ENCODE measurements at places on chromosomes 7 and 10.
A peak's percentile ranks its signal among the peaks of the same experiment; 100 is the strongest.

DNA sequence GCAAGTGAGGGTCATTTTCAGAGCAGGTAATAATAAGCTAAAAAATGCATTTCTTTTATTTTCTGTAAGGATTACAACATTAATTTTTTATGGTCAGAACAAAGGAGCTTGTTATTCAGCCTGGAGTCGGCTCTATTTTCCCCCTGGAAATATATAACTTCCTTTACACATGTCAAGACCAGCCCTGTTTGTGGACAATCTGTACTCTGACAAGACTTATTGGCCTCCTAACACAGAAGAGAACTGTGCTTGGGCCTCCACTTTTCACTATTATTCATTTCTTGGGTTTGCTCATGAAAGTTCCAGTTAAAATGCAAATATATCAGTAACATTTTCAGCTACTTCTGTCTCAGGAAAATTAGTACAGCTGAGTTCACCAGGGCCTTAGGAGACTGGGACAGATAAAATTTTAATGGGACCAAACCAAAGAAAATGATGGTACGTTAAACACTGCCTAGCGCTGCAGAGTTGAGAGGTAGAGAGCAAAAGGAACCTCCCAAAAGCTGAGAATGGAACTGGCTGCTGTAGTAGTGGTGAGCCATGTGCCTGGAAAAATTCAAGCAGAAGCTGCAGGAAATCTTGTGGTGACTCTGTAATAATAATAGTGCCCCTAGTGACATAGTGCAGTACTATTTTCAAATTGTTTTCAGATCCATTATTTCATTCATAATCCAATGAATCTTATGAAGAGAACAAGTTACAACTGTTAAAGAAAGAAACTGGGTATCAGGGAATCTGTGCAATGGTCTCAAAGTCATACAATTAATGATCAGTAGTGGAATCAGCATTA is 227.2 kb upstream of the KIAA1217 start:
- no peak for DNase-seq

DNA sequence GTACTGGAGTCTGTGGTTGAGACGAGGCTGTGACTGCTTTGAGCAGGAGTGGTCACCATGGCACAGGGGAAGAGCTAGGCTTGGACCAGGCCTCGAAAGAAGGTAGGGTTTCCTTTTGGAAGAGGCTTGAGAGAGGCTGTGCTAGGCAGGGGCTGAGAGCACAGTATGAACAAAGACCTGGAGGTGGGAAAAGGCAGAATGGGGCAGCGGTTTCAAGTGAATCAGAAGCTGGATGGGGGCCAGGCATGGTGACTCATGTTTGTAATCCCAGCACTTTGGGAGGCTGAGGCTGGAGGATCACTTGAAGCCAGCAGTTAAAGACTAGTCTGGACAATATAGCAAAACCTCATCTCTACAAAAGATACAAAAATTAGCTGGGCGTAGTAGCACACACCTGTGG is 65.9 kb downstream of the CLIP2 start:
- DNase-seq = no peak

DNA sequence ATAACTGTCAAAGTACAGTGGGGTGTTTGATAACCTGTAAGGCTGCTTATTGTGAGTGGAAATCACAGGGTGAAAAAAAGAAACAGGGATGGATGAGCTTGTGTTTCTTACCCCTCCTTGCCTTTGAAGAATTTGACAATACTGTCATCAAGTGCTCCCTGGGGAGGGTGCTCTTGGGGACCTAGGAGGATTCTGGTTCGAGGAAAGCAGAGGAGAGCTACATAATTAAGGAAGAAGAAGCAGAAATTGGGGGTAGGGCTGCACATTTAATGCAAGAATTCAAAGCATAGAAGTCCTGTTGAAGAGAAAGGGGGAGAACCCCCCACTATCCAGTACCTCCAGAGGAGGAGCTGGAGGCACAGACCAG is 208.1 kb upstream of the PHYHIPL start:
- no peak for DNase-seq

GRCh38 chr10:97378933-97379921 is 21.9 kb downstream of the RRP12 start:
- DNase-seq = no peak

DNA sequence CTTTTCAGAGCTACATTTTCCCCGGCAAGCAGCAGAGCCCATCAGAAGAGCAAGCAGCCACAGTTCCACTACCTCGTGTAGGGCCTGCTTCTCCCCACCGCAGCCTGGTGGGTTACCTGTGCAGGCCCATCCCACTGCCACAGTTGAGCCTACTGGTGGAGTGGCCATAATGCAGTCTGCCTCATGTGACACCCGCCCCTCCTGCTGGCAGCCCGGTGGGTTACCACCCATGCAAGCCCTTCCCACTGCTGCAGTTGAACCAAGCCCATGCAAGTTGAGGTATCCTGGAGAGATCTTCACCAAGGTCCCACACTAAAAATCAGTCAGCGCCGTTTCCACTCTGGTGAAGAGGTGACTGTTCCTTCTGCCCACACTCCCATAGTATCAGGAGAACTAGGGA is 32.1 kb upstream of the CNNM1 start:
- DNase-seq = no peak

DNA sequence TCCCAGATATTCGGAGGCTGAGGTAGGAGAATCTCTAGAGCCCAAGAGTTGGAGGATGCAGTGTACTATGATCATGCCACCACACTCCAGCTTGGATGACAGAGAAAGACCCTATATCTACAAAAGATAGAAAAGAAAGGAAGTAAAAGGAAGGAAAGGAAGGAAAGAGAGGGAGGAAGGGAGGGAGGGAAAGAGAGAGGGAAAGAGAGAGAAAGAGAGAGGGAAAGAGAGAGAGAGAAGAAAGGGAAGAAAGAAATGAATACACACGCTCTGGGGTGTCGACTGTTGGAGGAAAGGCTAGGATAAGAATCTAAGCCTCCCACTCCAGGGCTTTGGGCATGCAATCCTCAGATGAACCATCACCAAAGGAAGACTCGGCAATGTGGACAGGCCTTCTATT is 69.9 kb downstream of the PARD3 start:
- no peak for DNase-seq

DNA sequence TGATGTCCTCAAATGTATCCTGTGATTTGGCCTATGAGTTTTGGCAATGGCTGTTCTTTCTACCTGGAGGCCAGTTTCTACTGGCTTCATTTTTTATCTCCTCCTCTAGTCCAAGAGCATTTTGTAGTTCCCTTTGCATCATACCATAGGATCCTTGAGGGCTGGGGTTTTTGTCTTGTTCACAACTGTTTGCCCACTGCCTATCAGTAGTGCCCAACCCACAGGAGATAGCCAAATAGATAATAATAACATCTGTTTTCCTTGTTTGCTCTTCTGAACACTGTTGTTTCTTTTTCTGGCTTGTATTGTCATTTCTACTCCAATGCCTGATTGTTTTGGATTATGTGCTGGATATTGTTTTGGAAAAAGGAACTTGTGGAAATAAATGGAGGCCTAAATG is 3.4 kb downstream of the CDK1 start:
- no peak for DNase-seq

- DNase-seq = no peak
Observed at GRCh38 chr7:132646052-132646451, 69.8 kb upstream of the PLXNA4 start.

GRCh38 chr10:123567984-123568739 is 98.0 kb upstream of the GPR26 start:
- no peak for DNase-seq

- DNase-seq = no peak
Observed at GRCh38 chr10:16811765-16812164, 5.5 kb downstream of the RSU1 start.

DNA sequence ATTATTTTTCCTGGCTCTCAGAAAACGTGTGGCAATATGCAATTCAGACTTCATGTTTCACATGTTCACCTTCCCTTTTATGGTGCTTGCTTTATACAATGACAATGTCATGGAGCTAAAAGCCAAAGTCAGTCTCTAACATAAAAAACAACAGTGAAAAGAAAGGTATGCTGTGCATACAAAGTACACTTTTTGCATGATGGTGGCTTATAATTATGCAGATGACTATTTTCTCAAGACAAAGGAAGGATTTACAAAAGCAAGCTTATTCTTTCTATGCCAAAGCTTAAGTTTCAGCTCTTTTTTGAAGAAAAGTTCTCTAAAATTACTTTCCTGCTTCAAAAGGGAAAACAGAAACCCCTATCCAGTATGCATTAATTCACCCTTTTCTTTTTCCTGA is 15.6 kb downstream of the ERCC6 start:
- DNase-seq = no peak

- DNase-seq = no peak
Observed at GRCh38 chr7:2526659-2527504, 7.3 kb downstream of the LFNG start.

GRCh38 chr10:3136763-3137611 is 35.6 kb downstream of the PITRM1 start:
- DNase-seq = no peak

DNA sequence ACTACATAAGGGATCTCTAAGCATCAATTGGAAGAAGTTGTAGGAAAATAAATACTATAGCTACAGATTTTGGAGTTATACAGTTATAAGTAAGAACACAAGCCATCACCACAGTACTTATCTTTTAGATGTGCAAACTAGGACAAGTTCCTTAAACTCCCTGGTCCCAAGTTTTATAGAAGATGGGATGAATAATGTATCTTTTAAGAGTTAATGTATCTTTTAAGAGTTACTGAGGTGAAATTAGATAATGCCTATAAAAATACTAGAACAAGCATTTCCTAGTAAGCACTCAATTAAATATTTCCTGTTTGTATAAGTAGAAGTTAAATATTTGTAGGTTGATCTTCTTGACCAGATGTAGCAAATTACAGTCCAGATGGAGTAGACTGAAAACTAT is 56.8 kb downstream of the SEMA3A start:
- DNase-seq = no peak

DNA sequence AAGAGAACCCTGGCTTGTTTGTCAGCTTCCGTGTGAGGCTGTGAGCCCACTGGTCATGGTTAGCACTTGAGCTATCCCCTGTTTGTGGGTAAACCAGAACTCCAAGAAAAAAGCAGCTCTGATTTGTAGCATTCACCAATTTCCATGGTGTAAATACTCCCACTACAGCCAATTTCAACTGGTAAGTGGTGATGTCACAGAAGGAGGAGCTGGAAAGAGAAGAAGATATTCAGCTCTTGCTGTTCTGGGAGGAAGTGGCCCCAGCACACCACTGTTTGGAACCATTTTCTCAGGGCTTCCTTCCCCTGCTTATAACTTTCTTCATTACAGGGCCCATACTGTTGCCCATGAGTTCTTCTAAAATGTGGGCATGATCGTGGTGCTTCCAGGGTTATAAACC is 500.1 kb upstream of the ZMIZ1 start:
- DNase-seq = no peak

GRCh38 chr7:36316319-36316718 is 73.3 kb upstream of the ANLN start:
- no peak for DNase-seq

GRCh38 chr10:43056568-43057011 is 20.3 kb upstream of the RET start:
- no peak for DNase-seq

- no peak for DNase-seq
Observed at GRCh38 chr10:119101366-119102098, 2.4 kb upstream of the DENND10 start.

GRCh38 chr7:191981-192649 is at the start of gene FAM20C:
Gene FAM20C, plus strand, starts transcription at chr7:192571. Its CDS starts 629 bp downstream, at chr7:193200.
- peak; percentile 5 for DNase-seq

DNA sequence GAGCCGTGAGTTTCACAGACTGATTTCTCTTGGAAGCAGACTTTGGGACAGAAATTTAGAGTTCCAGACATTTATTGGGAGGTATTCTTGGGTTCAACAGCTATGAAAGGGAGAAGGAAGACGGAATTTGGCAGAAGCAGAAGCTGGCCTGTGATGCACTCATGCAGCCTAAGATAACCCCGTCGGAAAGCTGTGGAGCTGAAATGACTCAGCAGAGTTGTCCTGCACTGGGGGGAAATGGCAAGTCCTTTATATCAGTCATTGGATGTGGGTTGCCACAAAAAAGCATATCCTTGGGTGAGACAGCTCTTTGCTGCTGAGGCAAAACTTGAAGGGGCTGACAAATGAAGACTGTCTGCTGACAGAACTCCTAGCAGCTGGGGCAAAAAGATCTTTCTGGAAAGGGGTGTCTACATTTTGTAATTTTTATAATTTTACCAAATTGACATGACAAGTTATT is 11.5 kb upstream of the MICU1 start:
- DNase-seq = no peak

- no peak for DNase-seq
Observed at GRCh38 chr10:94210440-94211168, 152.1 kb downstream of the NOC3L start.

DNA sequence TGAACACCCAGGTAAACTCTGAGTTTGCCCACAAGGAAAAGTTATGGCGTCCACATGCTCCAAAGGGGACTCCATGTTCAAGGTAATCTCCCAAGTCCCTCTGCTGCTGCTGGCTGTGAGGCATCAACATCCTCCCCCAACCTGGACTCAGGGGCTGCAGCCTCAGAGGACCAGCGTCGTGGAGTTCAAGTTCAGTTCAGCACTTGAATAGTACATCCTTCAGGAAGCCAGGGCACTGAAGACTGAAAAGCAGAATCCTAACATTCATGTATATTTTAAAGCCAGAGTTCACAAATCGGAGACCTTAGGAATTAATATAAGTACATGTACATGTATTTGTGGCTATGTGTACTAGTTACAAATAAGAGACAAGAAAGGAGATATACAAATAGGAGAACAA is 90.4 kb downstream of the PTPRE start:
- no peak for DNase-seq

- DNase-seq = no peak
Observed at GRCh38 chr7:147196481-147196880, 1079.9 kb downstream of the CNTNAP2 start.

GRCh38 chr7:152862856-152863255 is 103.3 kb downstream of the ACTR3B start:
- DNase-seq = no peak

- DNase-seq = no peak
Observed at GRCh38 chr10:20760460-20760859, 136.7 kb downstream of the NEBL start.

DNA sequence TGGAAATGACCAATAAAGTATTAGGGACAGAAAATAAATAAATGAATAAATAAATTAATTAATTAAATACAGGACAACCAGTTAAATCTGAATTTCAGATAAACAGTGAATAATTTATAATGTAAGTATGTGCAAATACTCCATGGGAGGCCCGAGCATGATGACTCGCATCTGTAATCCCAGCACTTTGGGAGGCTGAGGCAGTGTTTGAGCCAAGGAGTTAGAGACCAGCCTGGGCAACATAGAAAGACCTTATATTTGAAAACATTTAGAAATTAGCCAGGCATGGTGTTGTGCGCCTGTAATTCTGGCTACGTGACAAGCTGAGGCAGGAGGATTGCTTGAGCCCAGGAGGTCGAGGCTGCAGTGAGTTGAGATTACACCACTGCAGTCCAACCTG is 123.7 kb downstream of the CUL2 start:
- DNase-seq = no peak

- peak; percentile 12 for DNase-seq
Observed at GRCh38 chr10:72563327-72563932, 62.4 kb downstream of the MICU1 start.

GRCh38 chr7:107405559-107405958 is 64.3 kb upstream of the GPR22 start:
- DNase-seq = no peak

- DNase-seq = no peak
Observed at GRCh38 chr10:110691139-110691538, 47.0 kb downstream of the RBM20 start.

- DNase-seq = no peak
Observed at GRCh38 chr7:55307123-55307916, 57.8 kb upstream of the LANCL2 start.

Data from activated CD4-positive, alpha-beta T cell treated with anti-CD3 and anti-CD28 coated beads for 24 hours (primary cell).